ENCODE measurements at places on chromosomes 3 and 15.

DNA sequence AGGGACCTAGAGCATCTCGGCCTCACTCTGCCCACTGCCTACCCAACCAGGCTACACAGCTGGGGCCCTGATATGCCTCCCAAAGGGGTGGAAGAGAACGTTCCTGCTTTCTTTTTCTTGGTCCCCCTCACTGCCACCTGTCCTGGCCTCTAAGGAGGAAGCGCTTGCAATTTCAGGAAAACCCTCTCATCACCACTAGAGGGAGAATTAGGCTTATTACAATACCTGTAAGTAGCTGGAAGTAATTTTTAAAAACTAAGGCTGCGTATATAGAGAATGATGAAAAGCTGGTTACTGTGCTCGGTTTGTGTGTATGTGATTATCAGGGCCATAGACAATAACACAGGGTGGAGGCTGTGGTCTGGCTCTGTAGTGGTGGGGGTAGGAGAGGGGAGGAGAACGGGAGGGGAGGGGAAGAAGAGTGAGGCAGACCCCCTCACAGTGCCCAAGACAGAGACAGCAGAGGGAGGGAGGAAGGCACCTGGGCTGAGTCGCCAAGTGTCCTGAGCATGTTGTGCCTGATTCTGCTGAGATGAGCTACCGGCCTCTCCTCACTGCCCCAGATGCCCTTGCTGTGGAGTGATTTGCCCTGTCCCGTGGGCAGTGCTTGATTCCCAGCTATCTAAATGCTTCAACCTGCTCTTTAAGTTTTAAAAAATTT lies 3.3 kb downstream of the GABRG3 start:
- H3K27ac ChIP-seq, result no peak overlapping the region
- H3K4me3 ChIP-seq, result no peak overlapping the region
- no peaks in the 10 kb centered on the region for H3K36me3 ChIP-seq
- peak; percentile 3 for DNase-seq
- H3K27me3 ChIP-seq, result peaks cover 20% of the 10 kb centered on the region

DNA sequence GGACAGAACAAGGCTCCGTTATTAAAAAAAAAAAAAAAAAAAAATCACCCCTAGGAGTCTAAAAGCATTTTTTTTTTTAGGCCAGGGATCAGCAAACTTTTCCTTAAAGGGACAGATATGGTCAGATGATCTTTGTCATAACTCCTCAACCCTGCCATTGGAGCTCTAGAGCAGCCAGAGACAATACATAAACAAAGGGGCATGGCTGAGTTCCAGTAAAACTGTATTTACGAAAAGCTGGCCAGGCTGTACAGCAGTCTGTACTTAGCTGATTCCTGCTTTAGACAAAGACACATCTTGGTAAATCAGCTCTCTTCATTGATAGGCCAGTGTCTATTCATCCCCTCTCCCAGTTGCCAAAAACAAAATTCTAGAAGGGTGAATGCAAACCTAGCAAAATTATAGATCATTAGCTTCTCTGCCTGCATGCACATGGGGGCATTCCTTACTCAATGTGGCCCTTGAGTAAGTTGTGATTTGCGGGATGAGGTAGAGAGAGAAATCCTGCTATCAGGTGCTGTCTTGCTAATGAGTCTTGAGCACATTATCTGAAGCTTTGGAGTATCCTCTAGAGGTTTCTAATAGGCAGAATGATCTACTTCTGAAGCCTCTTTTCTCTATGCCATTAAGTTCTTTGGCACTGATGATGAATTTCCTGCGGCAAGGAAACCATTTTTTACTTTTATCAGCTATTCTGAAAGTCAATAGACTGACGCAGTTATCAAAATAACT lies 35.2 kb downstream of the SENP8 start:
- H3K4me1 ChIP-seq, result peaks cover 2% of the 10 kb centered on the region
- no peaks in the 10 kb centered on the region for H3K36me3 ChIP-seq
- no peak overlapping the region for H3K27ac ChIP-seq

GRCh38 chr15:93250209-93250608 lies 161.2 kb upstream of the RGMA start:
- H3K27ac ChIP-seq, result no peak overlapping the region
- no peaks in the 10 kb centered on the region for H3K36me3 ChIP-seq
- peak; percentile 9 for DNase-seq
- H3K27me3 ChIP-seq, result no peaks in the 10 kb centered on the region
- H3K4me1 ChIP-seq, result no peaks in the 10 kb centered on the region
- no peak overlapping the region for H3K4me3 ChIP-seq

DNA sequence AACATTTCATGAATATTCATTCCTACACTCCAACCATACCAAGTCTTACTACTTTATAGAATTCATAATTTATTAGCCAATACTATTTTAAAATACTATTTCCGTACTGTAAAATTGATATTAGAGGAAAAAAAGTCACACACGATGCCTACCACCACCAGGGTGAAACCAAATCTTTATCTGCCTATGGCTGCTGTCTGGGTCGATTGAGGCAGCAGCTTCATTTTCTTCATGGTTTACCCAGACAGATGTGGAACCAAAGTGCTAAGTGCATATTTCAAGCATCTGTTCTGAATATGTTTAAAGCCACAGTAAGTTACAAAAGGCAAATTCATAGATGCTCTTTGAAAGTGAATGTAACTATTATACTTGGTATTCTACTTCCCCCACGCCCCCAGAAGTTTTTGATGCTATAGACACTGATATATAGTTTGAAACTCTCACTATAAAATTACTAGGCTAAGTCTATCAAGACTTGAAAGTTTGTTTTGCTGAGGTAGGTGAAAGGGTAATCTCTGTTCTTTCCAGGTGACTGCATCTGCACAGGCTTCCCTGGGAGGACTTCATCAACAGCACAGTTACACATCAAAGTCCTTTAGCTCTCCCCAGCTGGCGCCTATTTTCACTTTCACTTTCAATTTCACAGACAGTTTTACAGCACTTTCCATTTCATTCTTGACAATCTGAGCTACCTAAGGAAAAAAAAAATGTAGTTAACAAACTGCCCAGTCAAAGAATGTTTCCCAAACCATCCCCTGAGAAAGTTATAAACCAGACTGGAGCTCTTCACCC lies 113.9 kb downstream of the POLQ start:
- no peak overlapping the region for H3K4me3 ChIP-seq
- no peaks in the 10 kb centered on the region for H3K27me3 ChIP-seq
- no peak overlapping the region for H3K27ac ChIP-seq
- peak; percentile 84 for DNase-seq
- no peaks in the 10 kb centered on the region for H3K4me1 ChIP-seq

DNA sequence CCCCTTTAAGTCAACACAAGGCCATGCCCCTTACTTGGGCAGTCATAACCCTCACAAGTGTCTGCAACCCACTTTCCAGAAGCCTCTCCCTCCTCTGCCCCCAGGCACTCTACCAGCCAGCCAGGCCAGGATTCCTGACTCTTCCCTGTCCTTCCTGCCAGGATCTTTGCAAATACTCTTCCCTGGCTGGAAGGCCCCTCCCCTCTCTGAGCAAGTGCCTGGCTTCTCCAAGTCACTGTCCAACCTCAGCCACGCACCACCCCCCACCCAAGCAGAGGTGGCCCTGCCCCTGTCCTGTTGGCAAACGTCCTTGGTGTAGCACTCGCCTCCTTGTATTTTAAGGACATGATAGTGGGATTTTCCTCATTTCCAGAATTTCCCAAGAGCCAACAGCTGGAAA lies 54.7 kb upstream of the USP3 start:
- H3K27ac ChIP-seq, result peak overlapping the region; percentile 54
- no peak overlapping the region for H3K4me3 ChIP-seq
- DNase-seq, result peak; percentile 32
- H3K4me1 ChIP-seq, result peaks cover 5% of the 10 kb centered on the region
- H3K27me3 ChIP-seq, result no peaks in the 10 kb centered on the region
- H3K36me3 ChIP-seq, result no peaks in the 10 kb centered on the region

DNA sequence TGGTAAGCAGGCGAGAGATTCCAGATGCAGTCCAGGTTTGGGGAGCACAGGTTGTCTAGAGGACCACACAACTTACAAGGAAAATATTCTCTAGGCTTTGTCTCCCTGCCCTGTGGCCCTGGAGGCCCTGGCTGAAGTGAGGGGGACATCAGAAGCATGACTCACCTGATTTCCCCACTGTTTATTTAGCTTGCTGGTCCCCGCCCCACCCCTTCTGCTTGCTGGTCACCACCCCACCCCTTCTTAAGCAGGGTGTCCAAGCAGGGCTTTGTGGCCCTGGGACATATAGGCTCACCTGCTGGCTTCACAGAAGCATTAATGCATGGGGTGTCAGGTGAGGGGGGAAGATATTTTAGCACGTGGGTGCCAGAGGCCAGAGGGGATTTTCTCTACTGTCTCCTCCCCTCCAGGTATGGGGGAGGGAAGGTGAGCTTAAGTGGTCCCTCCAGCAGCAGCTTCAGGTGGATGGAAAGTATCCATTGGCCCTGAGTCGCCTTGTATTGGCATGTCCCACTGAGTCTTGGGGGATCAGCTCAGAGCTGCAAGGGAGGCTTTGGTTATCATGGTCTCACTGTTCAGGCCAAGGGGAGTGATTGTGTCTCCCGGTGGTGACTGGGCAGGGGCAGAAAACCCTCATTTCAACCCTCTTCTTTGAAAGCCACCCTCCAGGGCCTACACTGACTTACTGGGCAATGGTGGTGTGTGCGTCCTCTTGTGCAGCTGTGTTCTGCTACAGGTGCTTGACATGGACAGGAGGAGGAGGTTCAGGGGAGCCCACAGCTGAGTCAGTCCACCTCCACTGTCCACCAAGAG lies 49.8 kb downstream of the GASK1A start:
- no peak overlapping the region for H3K27ac ChIP-seq
- H3K36me3 ChIP-seq, result no peaks in the 10 kb centered on the region
- H3K4me3 ChIP-seq, result no peak overlapping the region
- peak; percentile 69 for DNase-seq
- no peaks in the 10 kb centered on the region for H3K27me3 ChIP-seq

- no peak overlapping the region for H3K27ac ChIP-seq
- no peaks in the 10 kb centered on the region for H3K27me3 ChIP-seq
Measured at GRCh38 chr15:50830477-50831354, 65.2 kb upstream of the SPPL2A start.

DNA sequence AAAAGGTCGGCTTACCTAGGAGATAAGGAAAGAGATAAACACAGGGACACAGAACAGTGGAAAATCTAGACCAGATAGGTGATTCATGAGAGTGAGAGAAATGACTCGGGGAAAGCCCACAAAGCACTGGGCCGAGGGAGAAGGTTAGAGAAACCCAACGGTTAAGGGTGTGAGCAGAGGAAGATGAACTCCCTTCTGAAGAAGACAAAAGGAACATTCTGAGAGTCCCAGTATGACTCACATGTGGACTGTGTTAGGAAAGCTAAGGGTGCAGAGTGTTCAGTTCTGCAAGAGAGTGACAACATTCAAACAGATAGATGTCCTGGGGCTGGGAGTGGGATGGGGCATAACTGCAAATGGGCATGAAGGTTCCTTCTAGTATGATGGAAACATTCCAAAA lies 83.0 kb downstream of the CNTN3 start:
- DNase-seq, result no peak
- no peak overlapping the region for H3K4me3 ChIP-seq
- no peaks in the 10 kb centered on the region for H3K27me3 ChIP-seq
- H3K4me1 ChIP-seq, result no peaks in the 10 kb centered on the region
- H3K36me3 ChIP-seq, result no peaks in the 10 kb centered on the region
- H3K27ac ChIP-seq, result no peak overlapping the region

DNA sequence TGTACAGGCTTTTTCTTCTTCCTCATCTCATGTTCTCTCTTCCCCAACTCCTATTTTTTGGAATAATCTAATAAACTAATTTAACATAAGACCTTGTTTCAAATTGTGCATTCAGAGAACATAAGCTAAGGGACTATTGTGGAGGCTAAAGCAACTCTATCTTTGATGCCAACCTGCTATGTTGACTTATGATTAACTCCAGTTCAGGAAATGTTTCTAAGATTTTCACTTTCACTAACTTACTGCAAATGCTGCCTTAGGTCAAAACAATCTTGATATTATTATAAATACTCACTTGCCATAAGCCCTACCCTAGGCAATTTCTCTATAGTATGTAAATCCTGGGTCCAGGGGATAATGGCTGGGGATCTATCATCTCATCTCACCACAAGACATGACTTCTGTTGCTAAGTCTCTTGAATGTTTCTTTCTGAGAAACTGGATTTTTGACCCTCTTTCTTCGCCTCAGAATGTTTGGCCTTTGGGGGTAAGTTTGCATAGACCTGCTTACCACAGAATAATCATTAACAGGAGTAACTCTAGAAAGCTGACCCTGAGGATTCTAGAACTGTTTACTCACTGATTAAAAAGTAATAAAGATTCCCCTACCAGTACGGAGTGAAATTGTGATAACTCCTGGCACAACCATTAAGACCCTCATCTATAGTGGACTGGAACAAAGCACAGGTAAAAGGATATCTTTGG lies 768.1 kb downstream of the GBE1 start:
- H3K4me3 ChIP-seq, result no peak overlapping the region
- DNase-seq, result peak; percentile 6
- no peak overlapping the region for H3K27ac ChIP-seq
- H3K4me1 ChIP-seq, result no peaks in the 10 kb centered on the region
- H3K27me3 ChIP-seq, result no peaks in the 10 kb centered on the region
- H3K36me3 ChIP-seq, result no peaks in the 10 kb centered on the region
